ENCODE measurements at places on chromosomes 2 and 18.
A peak's percentile ranks its signal among the peaks of the same experiment; 100 is the strongest.

- DNase-seq: no peak
Observed at GRCh38 chr2:219976871-219977270, 349.4 kb downstream of the SLC4A3 start.

GRCh38 chr2:67564076-67564475 lies 166.9 kb downstream of the ETAA1 start:
- no peak for DNase-seq

DNA sequence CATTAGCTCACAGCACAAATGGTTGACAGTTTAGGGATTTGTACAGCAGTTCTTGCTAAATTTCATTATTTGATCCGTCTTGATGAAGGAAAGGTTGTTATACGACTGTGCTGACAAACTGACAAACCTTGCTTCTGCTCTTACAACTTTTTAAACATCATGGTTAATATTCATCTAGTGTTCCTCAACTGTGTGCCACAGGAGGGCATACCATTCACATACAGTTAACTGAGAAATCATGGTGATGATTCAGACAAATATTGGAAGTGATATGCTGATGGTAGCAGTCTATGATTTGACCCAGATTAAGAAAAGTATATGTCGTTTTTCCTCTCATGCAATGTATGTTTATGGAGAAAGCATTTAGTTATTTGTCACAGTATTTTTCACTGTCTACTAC lies 129.8 kb upstream of the FSIP2 start:
- DNase-seq: no peak

DNA sequence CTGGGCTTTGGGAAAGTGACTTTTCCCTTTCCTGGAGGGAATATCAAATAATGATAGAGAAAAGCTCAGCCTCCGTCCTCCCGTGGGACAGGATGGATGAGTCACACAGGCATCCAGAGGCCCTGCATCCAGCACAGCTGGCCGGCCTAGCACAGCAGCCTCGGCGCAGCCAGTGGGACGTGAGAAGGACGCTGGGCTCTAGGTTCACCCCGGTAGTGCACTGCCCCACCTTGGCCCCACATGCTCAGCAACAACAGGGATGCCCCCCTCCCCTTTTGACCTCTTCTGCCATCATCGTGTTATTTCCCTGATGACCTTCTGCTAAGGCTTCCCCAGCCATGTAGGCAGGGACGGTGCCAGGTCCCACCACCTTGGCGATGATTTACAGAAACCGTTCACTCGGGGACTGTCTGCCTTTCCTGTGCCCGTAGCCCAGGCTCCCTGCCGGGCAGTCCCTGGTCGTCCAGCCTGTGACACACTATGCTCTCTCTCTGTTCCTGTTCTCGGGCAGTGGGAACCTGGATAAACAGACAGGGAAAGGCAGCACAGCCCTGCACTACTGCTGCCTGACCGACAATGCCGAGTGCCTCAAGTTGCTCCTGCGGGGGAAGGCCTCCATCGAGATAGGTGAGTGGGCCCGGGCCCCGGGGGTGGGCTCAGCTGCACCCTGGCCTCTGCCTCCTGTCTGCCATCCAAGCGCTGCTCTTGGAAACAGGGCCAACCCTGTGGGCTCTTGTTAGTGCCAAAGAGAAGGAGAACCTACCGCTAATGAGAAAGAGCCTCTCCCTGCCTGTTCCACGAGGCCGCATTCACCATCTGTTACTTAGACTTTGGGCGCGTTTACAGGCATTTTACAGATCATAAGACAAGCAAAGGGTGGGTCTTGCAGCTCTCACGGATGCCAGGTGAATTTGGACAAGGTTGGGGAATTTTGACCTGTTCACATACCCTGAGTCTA lies 44.6 kb downstream of the ITGB1BP1 start:
- peak; percentile 52 for DNase-seq

DNA sequence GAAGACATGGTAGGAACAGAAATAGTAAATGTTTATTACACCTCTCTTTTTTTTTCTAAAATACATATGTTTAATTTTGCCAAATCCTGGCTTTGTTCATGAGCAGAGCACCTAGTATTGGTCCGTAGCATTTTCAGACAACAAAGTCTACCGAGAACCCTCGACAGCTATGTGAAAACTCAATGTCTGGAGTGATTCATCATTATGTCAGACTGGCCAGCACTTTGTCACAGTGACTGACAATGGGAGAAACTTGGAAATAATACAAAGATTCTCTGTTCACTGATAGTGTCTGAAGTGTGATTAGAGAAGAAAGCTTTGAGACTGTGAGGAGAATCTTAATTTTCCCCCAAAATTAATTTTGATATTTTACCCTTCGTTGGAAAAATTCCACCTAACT lies 143.0 kb downstream of the HNMT start:
- no peak for DNase-seq

DNA sequence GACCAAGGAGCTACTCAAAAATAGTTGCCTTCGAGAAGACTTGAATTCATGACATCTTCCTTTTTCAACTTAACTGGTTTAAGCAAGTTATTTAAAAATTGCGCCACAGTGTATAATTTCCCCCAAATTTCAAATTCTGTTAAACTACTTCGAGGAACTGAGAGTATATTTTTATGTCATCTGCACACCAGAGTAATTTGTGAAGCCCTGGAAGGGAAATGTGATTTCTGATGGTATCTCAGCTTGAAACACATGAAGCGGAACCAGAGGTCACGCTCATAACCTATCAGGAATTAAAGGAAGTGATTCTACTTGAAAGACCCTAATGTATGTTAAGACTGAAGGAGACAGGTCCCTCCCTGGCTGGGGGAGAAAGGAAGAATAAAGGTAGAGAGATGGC lies 33.9 kb upstream of the DARS1 start:
- no peak for DNase-seq

DNA sequence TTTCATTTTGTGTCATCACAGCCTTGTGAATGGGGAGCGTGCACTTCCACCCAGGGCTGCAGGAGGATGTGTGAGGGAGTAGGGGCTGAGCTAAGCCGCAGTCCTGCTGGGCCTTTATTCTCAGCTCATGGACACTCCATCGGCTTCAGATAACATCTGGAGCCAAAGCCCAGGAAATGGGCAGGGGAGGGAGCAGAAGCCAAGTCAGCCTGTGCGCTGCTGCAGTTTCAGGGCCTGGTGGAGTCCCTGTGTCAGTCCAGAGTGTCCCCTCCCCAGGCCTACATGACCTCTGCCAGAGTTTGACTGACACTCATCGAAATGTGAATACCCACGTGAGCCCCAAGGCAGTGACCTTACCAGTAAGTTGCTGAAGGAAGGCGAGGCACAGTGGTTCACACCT lies 242.2 kb downstream of the LOXHD1 start:
- peak; percentile 59 for DNase-seq

Data from H9 (cell line).